Stimulated activated CD8-positive, alpha-beta memory T cell treated with anti-CD3 and anti-CD28 coated beads, Interleukin-4, amount 100 ng/mL, for 4 hours (primary cell): ENCODE measurements at places on chromosomes 3 and 15.

GRCh38 chr3:38118421-38119247 is 18.3 kb downstream of the ACAA1 start:
- DNase-seq: no peak

DNA sequence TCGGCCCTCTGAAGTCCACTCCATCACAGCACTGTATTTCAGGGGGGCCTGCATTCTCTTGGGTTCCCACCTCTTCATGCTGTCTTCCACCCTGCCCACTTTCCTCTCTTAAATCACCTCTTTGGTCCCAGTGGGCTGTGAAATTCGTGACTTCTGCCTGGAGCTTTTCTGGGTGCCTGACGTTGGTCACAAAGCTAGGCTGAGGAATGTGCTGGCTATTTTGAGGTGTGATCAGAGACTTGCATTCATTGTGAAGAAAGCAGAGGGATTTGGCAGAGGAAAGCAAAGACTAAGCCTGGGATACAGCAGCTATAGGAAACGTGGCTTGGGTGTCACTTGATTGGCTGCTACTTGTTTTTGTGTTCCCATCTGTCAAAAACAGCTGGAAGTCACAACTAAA is 202.5 kb downstream of the SATB1 start:
- no peak for DNase-seq

DNA sequence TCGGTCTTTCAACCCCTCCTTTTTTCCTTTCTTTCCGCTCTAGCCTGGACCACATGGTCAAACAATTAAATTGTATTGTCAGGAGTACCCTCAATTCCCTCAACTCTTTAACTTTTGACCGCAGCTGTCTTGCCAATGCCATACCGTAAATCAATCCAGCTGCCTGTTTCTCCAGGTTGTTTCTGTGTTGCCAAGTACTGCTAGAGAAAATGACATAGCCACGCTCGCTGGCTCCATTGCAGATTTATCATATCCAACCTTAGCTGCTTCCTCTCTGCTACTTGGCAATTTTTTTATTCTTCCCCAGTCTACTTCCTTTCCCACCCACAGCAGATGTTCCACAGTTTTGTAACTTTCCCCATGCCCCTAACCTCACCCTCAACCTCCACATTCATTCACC is 60.0 kb downstream of the ZNF385D start:
- no peak for DNase-seq

DNA sequence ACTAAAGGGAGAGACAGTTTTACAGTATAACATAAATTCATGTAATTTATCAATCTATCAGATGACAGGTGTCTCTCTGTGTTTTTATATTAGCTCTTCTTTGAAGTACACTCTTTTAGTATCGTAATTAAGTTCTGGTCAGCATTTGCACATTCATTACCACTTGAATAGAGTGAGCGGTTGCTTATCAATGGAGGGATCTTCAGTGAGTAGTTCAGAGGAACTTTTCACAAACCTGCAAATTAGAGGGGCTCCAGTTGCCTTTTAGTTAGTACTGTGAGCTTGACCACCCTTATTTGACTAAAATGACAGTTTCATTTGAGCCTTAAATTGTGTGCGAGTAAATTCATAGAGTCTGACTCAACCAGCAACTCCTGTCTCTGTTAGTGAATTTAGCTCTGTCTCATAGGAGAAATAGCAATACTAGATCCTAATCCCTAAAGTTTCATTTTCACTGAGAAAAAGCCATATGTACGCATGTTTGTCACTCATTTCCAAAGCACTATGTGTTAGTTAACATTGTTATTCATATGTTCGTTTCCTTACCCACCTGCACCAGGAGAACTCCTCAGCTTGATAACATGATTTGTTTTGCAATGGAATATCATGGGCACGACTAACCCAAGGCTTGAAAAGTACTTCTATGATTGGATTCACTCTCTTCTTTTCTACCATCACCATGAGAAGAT is 57.5 kb upstream of the ZBED2 start:
- DNase-seq: no peak

DNA sequence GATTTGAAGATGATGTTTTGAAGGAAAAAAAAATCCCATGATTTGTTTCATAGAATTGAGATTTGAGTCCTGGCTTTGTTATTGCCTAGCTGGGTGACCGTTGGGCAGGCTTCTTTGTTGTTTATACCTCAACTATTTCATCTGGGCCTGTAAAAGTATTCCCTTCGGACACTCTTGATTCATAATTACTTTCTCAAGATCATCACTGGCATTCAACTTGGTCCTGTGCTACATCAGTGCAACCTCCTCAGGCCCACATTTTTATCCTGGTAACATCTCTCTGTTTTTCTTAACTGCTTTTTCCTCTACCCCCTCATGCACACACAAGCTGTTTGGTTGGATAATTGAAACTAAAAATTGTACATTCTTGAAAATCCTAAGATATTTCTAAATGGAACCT is 67.5 kb upstream of the P3H2 start:
- DNase-seq: no peak

DNA sequence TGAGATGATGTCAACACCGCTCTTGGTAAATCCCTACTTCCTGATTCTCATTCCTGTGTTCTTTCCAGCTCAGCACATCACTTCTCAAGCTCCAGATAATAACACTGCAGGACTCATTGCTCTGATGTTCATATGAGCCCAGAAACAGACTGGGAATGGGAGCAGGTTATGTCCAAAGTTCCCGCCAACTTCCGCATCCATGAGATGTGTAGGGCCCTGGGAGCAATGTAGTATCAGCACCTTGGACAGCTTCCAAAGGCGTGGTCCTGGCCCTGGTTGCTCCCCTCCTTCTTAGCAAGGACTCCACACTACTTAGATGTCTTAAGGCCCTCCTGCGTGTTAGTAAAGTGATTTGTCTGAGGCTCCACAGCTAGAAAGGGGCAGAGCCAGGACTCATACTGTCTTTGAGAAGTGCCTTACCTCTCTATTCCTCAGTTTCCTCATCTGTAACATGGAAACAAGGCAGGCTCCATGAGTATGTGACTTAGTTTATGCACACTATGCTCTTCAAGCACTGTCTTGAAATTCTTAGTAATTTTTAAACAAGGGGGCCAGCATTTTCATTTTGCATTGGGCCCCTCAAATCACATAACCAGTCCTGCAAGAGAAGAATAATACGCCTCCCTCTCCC is 27.9 kb upstream of the SLC6A1 start:
- DNase-seq: no peak

DNA sequence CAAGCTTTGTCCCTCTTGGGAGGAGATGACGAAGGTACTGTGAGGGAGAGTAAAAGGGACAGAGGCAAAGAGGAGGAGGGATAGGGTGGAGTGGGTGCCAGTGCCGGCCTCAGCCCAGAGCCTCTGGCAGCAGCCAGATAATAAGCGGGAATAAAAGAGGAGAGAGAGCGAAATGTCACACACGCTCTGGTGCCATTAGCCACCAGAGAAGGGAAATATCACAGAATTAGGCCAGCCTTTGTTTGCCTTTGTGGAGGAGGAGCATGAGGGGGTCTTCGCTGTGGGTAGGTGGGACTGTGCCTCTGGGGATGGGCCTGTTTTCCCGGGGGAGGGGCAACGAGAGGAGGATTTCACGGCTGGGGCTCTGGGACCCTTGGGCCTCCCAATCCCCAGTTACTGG is 67.8 kb downstream of the LINGO1 start:
- DNase-seq: no peak

GRCh38 chr3:4271834-4272233 is 31.3 kb upstream of the SETMAR start:
- DNase-seq: no peak

DNA sequence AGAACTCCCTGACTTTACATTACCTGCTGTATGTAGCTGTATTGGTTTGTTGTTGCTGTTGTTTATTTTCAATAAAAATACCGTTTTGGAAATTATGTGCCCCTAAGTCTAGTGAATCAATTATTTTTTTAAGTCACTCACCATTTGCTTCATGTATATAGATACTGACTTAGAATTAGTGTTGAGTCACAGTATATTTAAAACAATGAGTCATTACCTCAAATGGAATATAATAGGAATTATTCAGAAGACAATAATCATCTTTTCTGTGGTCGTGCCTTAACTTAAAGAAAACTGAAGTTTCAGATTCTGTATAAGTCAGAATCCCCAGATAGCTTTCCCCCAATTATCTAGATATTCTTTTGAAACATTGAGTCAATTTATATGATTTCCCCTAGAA is 21.0 kb upstream of the ALDH1A2 start:
- DNase-seq: no peak

DNA sequence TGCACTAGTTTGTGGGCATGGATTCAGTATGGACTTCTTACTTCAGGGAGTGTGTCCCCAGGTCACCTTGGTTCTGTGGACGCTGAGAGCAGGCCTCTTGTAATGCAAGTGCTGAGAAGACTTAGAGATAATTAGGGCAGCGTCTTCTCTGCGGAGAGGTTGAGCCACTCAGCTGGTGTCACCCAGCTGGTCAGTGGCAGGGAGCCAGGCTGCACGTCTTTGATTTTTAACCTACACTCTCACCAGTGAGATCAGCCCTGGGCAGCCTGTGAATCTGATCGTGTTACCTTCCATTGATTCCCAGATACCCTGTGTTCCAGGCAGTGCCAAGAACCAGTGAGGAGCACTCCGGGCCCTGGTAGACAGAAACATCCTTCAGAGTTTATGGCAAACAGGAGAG is 92.6 kb downstream of the SLCO3A1 start:
- DNase-seq: no peak

- DNase-seq: no peak
These were observed 89.8 kb upstream of the RARB start for GRCh38 chr3:25338158-25338725.

DNA sequence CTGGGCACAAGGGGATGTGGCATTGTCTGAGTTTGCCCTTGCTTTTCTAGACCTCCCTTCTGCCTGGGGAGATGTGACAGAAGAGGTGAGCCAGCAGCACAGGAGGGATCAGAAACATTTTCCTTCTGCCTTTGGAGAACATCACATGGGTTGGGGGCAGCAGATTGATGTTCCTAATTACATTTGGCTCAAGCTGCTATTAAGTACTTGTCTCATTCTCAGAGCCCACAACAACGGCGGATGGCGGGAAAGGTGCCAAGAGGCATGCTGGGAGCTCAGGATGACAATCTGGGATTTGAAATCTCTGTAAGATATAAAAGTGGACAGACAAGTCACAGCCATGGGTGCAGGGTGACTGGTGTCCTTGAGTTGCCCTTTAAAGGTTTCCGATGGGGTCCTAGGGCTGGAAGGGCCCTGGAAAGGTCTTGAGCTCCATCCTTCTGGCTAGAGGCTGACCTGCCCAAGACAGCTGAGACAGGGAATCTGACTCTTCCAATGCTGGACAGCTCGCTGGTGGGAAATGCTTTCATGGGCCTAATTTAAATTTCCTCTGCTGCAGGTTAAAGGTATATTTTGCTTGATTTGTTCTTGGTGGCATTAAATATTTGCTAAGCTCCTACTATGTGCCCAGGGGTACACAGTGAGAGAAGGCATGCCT is 2.4 kb upstream of the CORO2B start:
- no peak for DNase-seq

DNA sequence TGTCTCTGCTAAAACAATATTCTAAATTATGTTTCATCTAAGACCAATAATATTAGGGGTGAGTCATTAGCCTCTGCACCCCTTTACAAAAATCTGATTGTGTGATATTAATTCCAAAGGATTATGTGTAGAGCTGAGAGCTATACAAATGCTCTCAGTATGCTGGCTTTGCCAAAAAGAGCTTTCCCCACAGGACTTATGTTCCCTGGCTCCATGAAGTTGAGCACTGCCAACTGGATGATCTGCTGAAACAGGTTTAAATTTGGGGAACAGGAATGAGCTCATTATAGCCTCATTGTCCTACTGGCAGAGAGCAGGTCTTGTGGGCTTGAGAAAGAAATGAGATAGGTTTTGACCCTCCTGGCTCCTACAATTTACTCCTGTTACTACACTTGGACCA is 347.8 kb upstream of the LMCD1 start:
- no peak for DNase-seq

DNA sequence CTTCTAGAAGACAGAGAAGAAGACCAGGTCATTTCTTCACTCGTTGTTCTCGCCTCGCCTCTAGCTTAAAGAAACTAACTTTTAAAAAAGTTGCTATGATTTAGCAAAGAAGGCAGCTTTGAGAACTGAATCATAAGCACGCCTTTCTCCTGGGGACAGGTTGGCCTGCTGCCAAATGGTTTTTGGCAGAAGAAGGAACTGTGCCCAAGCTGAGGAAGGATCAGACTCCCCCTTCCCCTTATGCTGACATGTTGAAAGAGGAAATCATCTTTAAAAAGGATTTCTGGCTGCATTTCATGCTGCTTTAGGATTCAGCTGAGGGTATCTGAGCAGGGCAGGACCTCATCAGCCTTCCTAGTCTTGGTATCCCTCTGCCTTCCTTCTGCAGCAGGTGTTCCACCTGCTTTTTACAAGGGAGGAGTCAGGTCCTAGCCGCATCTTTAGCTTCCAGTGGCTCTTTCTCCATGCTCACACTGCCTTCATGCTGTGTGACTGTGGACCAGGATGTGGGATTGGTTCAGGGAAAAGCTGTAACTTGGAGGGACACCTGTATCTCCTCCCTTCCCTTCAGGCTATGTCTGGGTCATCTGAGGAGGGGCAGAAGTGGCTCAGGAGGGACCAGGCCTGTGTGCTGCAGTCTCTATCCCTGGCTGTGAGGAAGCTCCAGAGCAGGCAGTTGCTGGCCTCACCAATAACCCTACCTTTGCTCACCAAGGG is 34.1 kb upstream of the HACD2 start:
- DNase-seq: no peak

DNA sequence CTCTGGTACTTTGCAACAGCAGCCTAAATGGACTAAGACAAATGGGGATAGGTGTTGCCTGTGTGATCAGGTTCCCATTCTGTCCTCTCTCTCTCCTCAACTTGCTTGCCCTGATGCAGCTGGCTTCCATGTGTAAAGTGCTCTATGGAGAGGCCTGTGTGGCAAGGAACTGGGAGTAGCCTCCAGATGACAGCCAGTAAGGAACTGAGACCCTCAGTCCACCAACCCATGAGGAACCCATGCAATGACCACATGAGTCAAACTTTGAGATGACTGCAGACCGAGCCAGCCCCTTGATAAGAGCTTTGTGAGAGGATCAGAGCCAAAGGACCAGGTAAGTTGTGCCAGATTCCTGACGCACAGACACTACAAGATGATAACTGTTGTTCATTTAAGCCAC is 74.6 kb upstream of the ADPGK start:
- DNase-seq: no peak

DNA sequence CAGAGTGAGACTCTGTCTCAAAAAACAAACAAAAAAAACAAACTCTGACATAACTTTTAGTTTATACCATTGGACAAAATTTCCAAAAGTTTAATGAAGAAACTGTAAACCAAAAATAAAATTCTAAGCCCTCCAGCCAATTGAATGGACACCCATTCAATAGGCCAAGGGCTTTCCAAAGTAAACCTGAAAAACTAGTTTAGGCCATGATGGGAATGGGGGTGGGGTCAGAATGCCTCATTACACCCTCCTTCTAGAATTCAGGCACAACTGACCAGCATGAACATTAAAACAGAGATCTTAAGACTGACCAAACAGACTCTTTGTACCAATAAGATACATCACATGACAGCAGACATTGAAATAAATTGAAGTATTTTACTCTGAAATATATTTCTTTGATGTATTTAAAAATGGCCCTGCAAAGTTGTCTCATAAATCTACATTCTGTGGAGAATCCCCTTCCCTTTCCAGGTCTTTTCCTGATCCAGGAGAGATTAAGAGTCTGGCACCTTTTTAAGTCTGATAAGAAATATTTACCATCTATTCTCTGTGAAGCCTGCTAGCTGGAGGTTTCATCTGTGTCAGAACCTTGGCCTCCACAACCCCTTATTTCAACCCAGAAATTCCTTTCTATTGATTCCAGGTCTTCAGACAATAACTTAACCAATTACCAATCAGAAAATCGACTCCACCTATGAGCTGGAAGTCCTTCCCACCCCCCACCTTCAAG is 15.7 kb downstream of the THOC7 start:
- DNase-seq: no peak

- no peak for DNase-seq
These were observed 56.7 kb downstream of the MYO1E start for GRCh38 chr15:59315914-59316451.
